ENCODE measurements at places on chromosomes 4 and X.

- no peak for DNase-seq
Observed at GRCh38 chr4:153483432-153484418, 17.6 kb downstream of the TMEM131L start.

DNA sequence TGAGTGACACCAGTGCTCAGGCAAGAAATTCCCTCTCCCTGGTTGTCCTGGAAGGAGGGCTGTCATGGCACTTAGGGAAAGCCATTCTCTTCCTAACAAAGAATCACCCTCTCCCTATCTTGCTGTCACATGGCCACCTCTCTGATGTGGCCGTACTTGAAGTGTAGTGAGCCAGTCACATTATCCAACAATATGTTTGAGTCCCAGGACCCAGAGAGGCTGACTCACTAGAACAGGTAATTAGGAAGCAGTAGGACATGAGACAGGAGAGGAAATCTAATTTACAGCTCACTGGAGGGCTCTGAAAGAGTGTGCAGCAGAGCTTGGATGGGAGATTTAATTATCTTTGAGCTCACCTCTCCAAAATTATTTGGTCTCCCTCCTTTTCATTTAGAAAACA lies 299.1 kb downstream of the ARHGAP24 start:
- no peak for DNase-seq

GRCh38 chrX:17644001-17644400 lies 93.3 kb upstream of the SCML1 start:
- DNase-seq, result no peak

DNA sequence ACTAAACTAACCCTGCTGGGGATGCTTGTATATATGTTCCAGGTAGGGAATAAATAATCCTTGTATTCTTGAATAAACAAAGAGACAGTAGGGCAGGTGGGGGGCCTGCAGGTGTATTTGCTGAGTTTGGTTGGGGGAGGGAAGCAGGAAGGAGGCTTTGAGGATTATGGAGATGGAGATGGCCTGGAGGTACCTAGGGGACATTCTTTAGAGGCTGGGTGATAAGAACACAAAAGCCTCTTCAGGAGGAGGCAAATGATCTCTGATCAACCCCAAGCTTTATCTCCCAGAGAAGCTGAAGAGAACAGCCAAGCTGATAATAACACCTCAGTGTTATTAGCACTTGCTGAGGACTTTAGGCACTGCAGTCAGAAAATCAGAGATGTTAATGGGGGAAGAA lies 187.7 kb downstream of the MGST2 start:
- no peak for DNase-seq

GRCh38 chr4:1176398-1177273 lies 4.3 kb upstream of the SPON2 start:
- no peak for DNase-seq

- no peak for DNase-seq
Observed at GRCh38 chrX:154006947-154007346, 12.8 kb downstream of the IRAK1 start.

DNA sequence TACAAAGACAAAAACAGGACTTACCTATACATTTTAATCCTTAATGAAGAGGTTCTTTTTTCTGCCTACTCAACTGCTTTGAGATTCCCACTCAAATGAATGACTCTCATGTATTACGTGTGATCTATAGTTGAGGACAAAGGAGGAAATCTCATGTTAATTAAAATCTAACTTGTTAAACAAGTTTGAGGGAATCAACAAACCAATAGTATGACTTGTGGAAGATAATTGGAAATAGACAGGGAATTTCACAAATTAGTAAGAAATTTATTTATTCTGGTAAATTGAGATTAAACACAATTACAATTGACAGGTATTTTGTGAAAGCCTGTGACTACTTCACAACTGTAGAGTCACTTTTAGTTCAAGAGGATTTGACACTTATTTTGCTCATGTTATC lies at the start of gene TMPRSS11D:
TSS of gene TMPRSS11D (minus strand) at position 101 of the 400 bp plus-strand sequence. CDS start at position 32, 69 bp downstream.
- no peak for DNase-seq

Data from activated CD4-positive, alpha-beta T cell treated with anti-CD3 and anti-CD28 coated beads, Interleukin-2, amount 50 U/mL, for 1 hour (primary cell).